BJ (cell line): ENCODE measurements at places on chromosomes 4 and X.
A peak's percentile ranks its signal among the peaks of the same experiment; 100 is the strongest.

DNA sequence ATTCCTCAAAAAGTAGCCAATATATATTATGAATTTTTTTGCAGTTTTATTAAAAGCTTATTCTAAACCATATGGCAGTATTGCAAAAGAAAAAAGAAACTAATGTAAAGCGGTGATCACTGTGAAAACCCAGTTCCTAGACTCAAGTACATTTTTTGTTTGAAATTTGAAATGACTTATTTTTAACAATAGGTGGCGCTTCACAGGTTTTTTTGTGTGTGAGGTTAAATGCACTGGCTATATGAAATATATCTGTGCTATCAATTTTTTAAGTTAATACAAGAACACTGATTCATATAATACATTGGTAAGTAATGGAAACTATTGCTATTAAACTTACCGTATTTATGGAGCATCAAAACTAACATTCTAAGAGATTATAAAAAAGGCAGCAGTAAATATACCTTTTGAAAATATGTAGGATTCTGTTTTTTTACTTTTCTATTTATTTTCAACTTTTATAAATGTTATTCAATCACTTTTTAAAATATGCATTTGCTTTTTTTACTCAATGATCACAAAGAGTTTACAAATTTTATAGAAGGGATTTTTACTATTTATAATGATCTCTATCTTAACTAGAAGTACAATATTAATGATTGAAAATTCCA, 5.6 kb upstream of the SPRY1 start:
- no peak for DNase-seq

GRCh38 chr4:23614284-23614892, 275.5 kb downstream of the PPARGC1A start:
- DNase-seq, result no peak

- no peak for DNase-seq
Observed at GRCh38 chr4:128700659-128701350, 108.7 kb upstream of the JADE1 start.

DNA sequence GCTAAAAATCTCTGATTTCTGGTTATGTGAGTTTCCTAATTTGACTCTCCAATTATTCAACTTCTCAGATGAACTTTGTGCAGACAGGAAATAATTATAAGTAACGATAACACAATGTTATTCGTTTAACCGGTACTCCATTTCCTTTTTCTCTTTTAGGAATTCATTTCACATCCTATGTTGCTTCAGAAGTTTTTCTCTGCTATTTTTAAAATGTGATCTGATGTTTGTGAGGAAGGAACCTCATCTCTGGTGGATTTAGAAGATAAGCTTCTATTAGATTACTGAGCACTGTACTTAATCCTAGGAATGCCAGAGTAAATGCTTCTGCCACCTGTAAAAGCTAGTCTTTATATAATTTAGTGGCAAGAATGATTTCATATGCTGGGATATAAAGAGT, 116.0 kb upstream of the ETNPPL start:
- DNase-seq, result no peak

DNA sequence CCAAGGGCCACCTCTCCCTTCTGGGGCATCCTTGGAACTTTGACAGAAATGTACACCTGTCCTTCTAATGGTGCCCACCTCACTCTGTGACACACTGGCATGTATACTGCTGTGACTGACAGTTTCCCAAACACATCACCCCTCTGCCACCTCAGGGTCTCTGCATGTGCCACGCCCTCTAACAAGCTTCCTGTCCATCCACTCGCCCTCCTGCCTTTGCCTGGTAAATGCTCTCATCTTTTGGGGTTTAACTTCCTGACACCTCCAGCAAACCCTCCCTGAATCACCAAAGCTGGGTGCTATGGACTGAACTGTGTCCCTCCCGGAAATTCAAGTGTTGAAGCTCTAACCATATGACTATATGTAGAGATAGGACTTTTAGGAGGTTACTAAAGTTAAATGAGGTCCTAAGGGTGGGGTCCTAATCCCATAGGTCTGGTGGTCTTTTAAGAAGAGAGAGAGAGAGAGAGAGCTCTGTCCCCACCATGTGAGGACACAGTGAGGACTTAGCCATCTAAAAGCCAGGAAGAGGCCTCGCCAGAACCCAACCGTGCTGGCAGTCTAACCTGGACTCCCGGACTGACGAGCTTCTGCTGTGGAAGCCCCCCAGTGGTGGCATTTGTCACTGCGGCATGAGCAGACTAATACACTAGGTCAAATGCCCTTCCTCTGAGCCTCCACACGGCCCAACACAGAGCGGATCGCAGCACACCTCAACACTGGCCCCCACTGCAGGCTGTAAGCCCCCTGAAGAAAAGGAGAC, 95.6 kb downstream of the AFAP1 start:
- no peak for DNase-seq

DNA sequence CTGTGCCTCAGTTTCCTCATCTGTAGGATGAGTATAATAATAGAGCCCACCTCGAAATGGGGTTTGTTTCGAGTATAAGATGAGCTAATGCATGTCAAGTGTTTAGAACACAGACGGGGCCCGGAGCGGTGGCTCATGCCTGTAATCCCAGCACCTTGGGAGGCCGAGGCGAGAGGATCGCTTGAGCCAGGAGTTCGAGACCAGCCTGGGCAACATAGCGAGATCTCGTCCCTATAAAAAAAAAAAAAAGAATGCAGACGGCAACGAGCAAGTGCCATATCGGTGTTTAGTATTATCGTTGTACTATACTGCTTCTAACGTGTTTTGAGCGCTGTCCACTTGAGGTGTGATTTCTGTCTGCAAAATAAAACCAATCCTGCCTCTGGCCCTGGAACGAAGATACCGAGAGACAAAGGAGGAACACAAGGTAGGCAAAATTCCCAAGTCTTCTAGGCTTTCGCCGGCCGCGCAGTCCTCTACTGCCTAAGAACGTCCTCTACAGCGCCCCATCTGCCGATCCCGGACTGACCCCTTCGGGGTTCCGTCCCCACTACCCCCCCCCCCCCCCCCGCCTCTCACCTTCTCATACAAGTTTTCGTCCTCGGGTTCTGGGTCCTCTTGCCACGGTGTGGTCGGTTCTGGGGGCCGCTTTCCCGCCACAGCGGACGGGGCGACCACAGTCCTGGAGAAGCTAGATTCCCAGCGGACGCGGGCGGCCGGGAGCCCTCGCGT, 442 bp downstream of the NDUFB11 start:
- DNase-seq, result peak; percentile 4

GRCh38 chr4:147683717-147684700, at the start of gene PRMT9:
PRMT9 (minus strand) TSS chr4:147684163; CDS start chr4:147683987, 176 bp downstream.
- DNase-seq, result peak; percentile 33

GRCh38 chrX:120402369-120402768, 40.5 kb downstream of the ATP1B4 start:
- DNase-seq, result no peak

DNA sequence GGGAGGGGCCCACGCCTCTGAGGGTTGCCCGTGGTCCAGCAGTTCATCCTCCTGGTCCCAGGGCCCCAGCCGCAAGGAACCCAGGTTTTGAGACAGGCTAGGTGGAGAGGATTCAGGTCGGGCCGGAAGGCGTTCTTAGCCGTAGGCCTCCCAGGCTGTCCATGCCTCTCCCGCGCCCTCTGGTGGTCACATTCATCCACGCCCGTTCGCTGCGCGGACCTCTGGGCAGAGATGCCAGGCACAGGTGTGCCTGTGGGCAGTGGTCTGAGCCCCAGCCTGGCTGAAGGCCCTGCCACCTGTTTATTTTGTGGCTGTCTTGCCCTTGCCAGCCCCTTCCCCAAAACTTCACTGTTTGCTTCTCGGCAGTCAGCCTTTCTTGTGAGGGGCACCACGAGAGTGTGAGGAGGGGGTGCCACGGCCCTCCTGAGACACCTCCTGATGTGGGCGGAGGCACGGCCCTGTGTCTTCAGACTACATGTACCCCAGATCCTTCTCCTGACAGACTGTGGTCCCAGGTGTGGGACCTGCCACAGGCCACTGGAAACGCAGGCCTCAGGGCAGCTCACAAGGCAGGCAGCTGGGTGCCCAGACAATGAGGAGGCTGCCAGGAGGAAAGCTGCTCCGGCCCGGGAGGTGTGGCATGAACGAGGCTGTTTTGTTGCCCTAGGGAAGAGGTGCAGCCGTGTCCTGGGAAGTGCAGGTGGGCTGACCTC, 5.0 kb downstream of the UVSSA start:
- DNase-seq, result no peak

DNA sequence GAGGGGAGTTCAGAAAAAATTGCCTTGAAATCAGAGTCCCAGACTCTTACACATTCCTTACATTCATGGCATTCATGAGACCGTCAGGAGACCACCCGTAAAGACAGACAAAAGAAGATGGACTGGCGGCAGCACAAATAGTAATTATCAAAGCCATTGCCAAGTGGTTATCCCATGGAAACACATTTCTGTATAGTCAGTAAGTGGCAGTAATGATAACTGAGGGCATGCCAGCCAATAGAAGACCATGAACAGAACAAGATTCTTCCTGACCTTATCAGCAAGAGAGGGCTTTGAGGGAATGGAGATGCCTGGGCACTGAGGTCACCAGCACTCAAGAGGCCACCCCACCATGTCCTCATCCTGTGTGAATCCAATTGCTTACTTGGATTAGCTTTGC, 121.7 kb upstream of the HCCS start:
- no peak for DNase-seq
